ENCODE measurements at places on chromosomes 11 and 22.

DNA sequence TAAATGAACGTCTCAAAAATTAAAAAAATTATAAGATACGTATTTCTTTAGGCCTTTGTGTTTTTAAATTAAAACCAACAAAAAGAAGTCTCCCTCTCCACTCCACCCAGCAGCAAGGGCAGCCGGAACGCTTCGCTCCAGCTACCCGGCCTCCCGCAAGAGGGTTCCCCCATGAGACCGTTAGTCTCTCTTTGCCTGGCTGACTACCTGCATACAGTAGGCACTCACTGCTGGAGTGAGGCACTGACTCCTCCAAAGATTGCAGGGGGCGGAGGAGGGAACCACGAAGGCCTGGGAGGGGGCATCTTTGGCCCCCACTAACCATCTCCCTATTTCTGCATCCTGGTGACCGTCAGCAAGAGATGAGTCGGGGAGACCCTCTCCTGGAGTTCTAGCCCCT lies 10.1 kb downstream of the CBX6 start:
- DNase-seq: no peak

DNA sequence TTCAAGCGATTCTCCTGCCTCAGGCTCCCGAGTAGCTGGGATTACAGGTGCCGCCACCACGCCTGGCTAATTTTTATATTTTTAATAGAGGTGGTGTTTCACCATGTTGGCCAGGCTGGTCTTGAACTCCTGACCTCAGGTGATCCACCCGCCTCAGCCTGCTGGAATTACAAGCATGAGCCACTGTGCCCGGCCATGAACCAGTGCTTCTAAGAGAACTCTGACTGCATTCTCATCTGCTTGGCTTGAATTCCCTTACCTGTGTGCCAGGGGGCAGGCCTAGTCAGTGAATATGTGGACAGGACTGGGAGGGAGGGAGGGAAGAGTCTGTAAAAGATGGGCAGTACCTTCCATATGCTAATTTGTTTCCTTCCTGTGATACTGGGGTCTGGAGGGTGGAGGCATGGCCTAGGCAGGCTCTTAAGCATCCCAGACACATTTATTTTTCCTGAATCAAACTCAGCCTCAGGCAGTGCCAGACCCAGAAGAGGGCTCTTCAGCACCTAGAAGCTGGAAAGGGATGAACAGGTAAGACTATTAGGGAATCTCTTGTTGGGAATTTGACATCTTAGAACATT lies 6.6 kb downstream of the RPS25 start:
- no peak for DNase-seq

DNA sequence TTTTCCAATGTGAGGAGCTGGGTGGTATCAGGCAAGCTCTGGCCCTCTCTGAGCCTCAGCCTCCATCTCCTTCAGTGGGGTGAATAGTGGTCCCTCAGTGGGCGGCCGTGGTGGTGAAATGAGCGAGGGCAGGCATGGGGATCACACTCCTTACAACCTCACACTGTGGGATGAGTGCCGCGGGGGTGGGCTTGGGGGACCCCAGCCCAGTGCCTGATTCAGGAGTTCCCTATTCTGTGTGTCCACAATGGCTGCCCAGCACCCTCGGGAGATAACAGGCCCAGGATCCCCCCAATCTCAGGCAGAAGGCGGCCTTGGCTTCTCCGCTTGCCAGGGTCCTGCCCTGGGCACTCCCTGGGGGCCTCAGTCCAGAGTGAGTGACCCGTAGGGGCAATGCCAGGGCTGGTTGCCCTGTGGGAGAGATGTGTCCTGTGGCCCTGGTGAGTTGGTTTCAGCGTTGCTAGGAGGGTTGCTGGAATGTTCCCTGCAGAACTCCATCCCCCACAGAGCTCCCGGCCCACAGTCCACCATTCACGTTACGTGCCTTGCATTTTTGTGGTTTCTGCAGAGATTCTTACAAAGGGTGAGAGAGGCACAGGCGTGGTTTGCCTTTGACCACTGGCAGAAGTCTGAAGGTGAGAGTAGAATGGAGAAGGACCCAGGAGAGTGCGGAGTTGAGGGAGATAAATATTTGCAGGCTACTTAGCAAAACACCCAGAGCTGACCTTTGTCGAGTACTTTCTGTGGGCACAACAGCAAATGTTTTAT lies 2.9 kb downstream of the ALDH3B1 start:
- DNase-seq: no peak

GRCh38 chr11:61697078-61697502 lies 16.9 kb downstream of the DAGLA start:
- DNase-seq: no peak

- DNase-seq: no peak
These were observed 12.6 kb downstream of the HIKESHI start for GRCh38 chr11:86314636-86315035.

DNA sequence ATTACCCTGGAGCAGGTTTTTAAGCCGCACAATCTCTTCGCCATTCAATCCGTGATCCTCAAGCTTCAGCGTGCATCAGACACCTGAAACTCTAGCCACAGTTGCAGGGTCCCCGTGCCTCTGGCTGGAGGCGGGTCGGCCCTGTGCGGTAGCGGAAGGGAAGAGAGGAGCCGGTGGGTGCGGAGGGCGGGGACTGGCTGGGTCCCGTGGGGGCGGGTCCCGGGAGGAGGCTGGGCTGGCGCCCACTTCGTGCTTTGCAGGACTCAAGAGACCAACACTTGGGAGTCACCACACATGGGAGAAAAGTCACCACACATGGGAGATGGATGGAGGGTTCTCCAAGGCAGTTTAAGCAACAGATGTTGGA lies 772 bp downstream of the C22orf15 start:
- DNase-seq: peak; percentile 39

DNA sequence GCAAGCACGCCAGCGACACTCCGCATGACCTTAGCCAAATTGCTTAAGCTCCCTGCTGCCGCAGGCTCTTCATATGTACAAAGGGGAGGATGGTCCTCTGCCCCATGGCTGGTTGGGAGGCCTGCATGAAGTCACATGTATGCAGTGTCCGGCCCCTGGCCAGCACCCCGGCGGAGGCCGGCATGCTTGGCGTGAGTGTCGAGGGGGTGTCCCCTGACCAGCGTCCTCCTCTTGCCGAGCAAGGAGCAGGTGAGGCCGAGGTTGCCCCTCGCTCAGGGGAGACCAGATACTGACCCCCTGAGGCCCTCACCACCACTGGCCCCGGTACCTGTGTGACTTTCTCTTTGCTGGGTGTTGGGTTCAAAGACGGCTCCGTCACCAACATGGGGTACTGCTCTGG lies 50.2 kb downstream of the DHCR7 start:
- DNase-seq: no peak

- no peak for DNase-seq
These were observed 285.2 kb downstream of the METTL15 start for GRCh38 chr11:28393348-28393747.

DNA sequence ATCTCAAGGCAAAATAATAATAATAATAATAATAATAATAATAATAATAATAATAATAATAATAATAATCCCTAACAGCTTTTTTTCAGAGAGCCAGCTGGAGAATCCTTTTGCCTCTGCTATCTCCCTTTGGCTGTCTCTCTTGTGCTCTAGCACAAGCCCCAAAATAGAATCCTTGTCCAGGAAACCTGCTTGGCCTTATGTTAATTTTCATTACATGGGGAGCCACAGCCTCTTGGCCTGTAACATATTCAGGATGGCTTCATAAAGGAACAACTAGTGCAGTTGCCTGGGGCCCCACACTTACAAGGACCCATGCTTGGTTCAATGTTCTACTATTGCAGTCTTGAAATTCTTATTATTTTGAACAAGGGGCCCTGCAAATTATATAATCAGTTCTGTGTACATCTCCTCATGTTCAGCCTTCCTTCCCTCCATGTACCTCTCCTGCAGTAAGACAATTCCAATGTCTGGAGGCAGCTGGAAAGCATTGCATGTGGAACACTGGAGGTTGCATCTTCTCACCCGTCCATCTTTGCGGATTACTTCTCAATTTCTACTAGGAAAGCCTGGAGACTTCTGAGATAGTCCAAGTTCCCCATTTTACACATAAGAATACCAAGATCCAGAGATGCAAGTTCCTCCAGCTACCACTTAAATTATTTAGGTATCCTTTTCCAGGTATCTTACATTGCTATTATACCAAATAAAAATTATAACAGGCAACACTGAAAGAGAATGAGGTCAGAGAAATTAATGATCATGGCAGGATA lies 37.8 kb upstream of the SORL1 start:
- DNase-seq: no peak

DNA sequence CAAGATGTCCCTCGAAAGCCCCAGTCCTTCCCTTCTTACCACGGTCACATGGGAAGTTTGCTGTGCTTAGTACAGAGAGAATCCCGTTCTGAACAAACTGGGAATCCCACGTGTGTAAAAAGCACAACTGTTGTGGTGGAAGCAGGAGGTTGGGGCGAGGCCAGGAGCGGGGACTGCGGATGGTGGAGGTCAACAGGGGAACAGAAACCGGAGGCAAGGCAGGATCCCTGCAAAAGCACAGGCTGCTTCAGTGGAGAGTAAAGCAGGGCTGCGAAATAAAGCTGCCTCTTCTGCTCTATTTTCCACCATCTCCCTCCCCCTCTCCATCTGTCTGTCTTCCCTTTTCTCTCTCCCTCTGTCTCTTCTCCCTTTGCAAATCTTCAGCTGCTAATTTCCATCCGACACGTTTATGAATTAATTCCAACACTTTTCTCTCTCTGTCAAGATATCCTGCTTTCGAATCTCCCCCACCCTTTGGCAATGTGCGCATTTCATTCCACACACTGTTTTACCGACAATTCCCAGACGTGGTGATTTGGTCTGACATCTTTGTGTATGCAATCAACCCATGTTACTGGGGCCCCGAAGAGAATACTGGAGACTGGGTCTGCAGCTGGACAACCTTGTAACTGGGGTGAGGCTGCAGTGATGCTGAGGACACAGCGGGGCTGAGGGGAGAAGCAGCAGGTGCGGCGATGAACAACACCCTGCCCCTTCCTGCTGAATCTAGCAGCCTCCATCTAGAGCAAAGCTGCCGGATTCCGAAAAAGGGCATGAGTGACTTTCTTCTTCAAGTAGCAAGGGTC lies 571.8 kb downstream of the OPCML start:
- no peak for DNase-seq

- no peak for DNase-seq
These were observed 179.1 kb downstream of the BLID start for GRCh38 chr11:121936781-121937447.

DNA sequence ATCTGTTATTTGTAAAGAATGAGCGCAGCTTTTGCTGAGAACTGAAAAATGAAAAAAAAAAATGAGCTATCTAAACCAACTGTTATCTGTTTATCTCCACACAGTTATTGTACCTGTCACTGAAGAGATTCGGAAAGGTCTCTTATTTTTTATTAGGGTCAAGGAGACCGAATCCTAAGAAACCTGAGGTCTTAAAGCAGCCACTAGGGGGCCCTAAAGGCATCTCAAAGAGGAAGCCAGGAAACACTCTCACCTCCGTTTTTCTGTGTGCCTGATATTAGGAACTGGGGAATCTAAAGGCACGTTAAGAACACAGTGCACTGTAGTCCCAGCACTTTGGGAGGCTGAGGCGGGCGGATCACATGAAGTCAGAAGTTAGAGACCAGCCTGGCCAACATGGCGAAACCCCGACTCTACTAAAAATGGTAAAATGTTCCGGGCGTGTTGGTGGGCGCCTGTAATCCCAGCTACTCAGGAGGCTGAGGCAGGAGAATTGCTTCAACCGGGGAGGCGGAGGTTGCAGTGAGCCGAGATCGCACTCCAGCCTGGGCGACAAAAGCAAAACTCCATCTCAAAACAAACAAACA lies 3.5 kb upstream of the LARGE1 start:
- DNase-seq: peak; percentile 31

Measured in CD4-positive, alpha-beta T cell treated with Interleukin-15 for 4 hours (primary cell).